ENCODE measurements at places on chromosomes 7 and 10. TPM values are rescaled to one million over a fixed set of nuclear protein-coding genes. Genes with fewer than 3 reads are reported as not detected.

DNA sequence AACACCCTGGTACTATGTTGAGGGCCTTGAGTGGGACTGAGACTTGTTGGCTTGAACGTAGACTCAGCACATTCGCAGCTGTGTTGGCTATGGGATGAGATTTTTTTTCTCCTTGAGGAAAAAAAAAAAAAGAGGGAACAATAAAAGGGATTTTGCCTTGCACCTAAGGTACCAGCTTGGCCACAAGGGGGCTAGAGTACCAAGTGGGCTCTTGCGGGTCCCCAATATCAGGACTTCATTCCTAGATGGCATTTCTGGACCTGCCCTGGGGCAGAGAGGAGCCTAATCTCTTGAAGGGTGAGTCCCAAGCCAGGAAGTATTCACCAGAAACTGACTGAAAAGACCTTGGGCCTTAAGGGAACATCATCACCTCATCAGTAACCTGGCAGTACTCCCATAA lies 1083.6 kb upstream of the PHF14 start:
- no peaks in the 10 kb centered on the region for H3K4me1 ChIP-seq
- no peak overlapping the region for H3K4me3 ChIP-seq
- DNase-seq: no peak
- no peaks in the 10 kb centered on the region for H3K36me3 ChIP-seq
- no peak overlapping the region for H3K27ac ChIP-seq

DNA sequence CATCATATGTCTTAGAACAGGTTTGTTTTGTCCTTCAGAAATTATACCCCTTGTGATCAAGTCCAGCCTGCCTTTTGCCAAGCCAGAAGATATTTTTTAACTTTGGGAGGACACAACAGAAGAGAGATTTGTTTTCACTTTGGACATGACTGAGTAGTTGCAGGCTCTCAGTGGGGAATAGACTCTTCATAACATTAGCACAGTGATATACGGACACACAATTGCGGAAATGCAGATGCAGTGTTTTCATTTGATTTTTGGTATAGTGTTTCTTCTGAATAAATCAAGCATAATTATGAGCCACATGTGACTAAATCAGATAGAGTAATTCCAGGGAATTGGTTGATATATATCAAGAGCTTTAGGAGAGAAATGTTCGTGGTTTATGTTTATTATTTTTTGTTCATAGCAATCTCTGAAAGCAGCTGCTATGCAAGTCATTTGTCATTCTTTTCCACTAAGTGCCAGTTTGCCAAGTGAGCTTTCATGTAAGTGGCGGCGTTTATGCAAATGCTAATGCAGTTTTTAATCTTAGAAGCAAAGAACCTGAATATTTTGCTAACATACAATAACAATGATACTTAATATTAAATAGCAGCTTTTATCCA lies 69.6 kb upstream of the HDAC9 start:
- no peak for DNase-seq
- H3K4me1 ChIP-seq: peaks cover 46% of the 10 kb centered on the region
- no peaks in the 10 kb centered on the region for H3K27me3 ChIP-seq
- H3K4me3 ChIP-seq: no peak overlapping the region

- peak overlapping the region; percentile 95 for H3K27ac ChIP-seq
- no peaks in the 10 kb centered on the region for H3K27me3 ChIP-seq
- H3K36me3 ChIP-seq: no peaks in the 10 kb centered on the region
- peaks cover 15% of the 10 kb centered on the region for H3K4me1 ChIP-seq
Measured at GRCh38 chr7:2863461-2864066, 19.5 kb upstream of the GNA12 start.

LGI1 gene
- total RNA-seq: not detected

GRCh38 chr7:30703756-30704155 lies 21.5 kb upstream of the CRHR2 start:
- peaks cover 29% of the 10 kb centered on the region for H3K27me3 ChIP-seq
- 0 out of 2 replicates have a peak, but pooled peaks cover 3% of the 10 kb centered on the region for H3K4me1 ChIP-seq
- DNase-seq: no peak
- H3K36me3 ChIP-seq: no peaks in the 10 kb centered on the region
